ENCODE measurements at places on chromosomes 1 and 21.

GRCh38 chr1:89065079-89065868, at the start of gene GBP1:
Gene GBP1 (minus strand): TSS chr1:89065208. CDS start chr1:89063234, 1,974 bp downstream.
- DNase-seq = no peak

DNA sequence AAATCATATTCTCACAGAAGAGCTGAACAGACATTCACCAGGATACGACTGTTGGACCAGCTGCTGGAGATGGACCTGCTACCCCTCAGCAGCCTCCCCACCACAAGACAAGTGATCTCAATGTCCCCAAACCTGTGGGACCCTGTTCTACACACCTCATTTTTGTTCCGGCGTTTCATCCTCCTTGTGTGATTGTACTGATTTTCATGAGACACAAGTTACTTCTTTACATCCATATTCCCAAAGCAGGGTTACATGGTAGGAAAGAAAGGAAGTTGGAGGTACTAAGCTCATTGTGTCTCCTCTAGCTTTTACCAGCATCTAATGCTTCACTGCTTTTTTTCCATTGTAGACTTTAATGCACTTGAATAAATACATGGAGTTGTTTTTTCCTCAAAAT, 8.7 kb downstream of the ADAMTS1 start:
- DNase-seq = no peak

DNA sequence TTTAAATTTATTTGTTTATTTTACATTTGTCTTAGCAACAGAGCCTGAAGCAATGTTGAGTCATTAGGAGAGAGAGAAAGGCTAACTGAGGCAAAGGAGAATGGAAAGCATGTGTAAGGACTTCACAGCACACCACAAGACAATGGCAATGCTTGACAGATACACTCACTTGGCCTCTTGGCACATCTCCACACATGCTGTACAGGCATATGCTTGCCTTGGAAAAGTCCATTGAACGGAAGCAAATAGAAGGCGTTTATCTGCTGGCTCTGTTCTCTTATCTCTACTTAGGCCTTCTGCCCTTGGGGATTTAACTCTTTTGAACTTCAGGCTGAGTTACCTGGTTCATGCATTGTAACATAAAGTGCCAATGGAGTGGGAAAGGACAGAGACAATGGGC, 262.2 kb upstream of the POU3F1 start:
- no peak for DNase-seq

- no peak for DNase-seq
These were observed 589.4 kb upstream of the ADGRL4 start for GRCh38 chr1:79595931-79596330.

Measured in activated naive CD4-positive, alpha-beta T cell (primary cell).